Ovary (tissue), 10 donors: ENCODE measurements at places on chromosomes 2 and 18. TPM values are rescaled to one million over a fixed set of nuclear protein-coding genes. Genes with fewer than 3 reads are reported as not detected.

DNA sequence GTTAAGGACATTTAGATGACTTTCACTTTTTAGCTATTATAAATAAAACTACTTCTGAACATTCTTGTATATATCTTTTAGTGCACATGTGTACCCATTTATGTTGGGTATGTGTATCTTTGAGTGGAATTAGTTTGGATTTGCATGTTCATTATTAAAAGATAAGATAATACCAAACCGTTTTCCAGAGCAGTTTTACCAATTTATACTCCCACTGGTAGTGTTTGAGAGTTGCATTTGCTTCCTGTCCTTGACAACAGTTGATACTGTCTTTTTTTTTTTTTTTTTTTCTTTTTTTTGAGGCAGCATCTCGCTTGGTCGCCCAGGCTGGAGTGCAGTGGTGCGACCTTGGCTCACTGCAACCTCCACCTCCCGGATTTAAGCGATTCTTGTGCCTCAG lies 23.3 kb downstream of the SLC30A6 start:
- H3K27me3 ChIP-seq = no peaks in the 10 kb centered on the region
- H3K4me1 ChIP-seq = no peaks in the 10 kb centered on the region
- H3K27ac ChIP-seq = no peak overlapping the region
- no peak overlapping the region for H3K4me3 ChIP-seq
- no peaks in the 10 kb centered on the region for H3K36me3 ChIP-seq

GRCh38 chr2:9663008-9663879 lies 32.4 kb upstream of the YWHAQ start:
- no peak for DNase-seq
- no peaks in the 10 kb centered on the region for H3K36me3 ChIP-seq
- no peak overlapping the region for H3K4me3 ChIP-seq
- H3K27me3 ChIP-seq = no peaks in the 10 kb centered on the region
- H3K4me1 ChIP-seq = no peaks in the 10 kb centered on the region
- no peak overlapping the region for H3K27ac ChIP-seq

- no peaks in the 10 kb centered on the region for H3K4me1 ChIP-seq
- no peak for DNase-seq
- H3K27me3 ChIP-seq = no peaks in the 10 kb centered on the region
Measured at GRCh38 chr2:70655786-70656185, 102.2 kb upstream of the TGFA start.

- H3K27me3 ChIP-seq = no peaks in the 10 kb centered on the region
- no peak overlapping the region for H3K4me3 ChIP-seq
- peaks cover 2% of the 10 kb centered on the region for H3K4me1 ChIP-seq
- DNase-seq = no peak
- no peaks in the 10 kb centered on the region for H3K36me3 ChIP-seq
- H3K27ac ChIP-seq = no peak overlapping the region
Measured at GRCh38 chr2:29259221-29259620, 144.0 kb downstream of the CLIP4 start.

- H3K4me1 ChIP-seq = no peaks in the 10 kb centered on the region
- no peak overlapping the region for H3K27ac ChIP-seq
- no peak for DNase-seq
- no peaks in the 10 kb centered on the region for H3K27me3 ChIP-seq
- no peaks in the 10 kb centered on the region for H3K36me3 ChIP-seq
Measured at GRCh38 chr2:104584393-104584792, 269.5 kb upstream of the POU3F3 start.

The PLGLB1 gene
- 2.7 TPM for polyA plus RNA-seq

The SERPINB5 gene
- polyA plus RNA-seq = not detected

The C18orf54 gene
- polyA plus RNA-seq = 1.8 TPM
